Epithelial cell of esophagus (primary cell): ENCODE measurements at places on chromosomes 1 and 21.

GRCh38 chr1:75087278-75087677 lies 46.9 kb upstream of the LHX8 start:
- no peak for DNase-seq

DNA sequence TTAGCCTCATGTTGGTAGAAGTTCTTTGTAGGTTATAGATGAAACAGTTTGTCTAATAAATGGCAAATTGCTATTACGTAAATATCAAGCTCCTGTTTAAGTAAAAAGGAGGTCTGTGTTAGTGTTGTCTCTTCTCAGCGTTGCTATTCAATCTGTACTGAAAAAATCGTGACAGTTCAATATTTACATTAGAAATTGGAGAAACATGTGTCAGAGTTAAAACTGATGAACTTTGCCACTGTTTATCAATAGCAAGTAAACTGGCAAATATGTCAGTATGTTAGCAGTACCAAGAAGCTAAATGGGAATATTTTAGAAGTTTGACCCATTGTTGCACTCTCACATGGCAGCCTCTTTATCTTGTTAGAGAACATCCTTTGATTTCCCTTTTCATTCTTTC lies 218.5 kb downstream of the GPR52 start:
- no peak for DNase-seq

DNA sequence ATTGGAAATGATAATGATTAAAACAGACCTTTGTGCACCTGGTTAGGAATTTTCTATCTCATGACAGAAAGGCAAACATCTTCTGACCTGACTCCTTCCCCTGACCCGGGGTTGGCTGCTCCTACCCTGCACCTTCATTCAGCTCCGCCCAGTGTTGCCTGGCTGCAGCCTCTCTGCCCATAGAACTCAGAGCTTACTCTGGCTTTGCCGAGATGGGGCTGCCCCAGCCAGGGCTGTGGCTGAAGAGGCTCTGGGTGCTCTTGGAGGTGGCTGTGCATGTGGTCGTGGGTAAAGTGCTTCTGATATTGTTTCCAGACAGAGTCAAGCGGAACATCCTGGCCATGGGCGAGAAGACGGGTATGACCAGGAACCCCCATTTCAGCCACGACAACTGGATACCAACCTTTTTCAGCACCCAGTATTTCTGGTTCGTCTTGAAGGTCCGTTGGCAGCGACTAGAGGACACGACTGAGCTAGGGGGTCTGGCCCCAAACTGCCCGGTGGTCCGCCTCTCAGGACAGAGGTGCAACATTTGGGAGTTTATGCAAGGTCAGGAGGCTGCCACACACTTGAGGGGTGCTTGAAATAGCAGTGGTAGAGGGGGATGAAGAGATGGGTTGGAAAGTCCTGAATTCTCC lies at the start of gene DIO1:
Gene DIO1 (plus strand): TSS at position 189 of the 638 bp plus-strand sequence. CDS start 24 bp downstream, at position 213.
- no peak for DNase-seq

DNA sequence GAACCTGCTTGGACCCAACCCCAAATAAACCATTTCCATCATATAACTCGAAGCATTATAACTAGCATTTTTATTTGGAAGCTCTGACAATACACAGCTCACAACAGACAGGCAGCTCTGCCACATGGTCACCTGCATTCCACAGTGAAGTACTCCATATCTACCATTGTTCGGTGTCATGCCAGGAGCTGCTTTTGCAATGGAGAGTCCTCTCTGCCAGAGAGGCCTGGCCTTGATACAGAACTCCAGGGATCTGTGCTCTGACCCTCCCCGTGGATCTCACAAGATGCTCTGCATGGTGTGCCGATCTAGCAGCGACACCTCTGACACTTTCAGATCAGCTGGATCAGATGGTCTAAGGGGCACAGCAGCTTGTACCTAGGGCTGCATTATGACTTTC lies 109.6 kb downstream of the SYF2 start:
- DNase-seq = no peak

DNA sequence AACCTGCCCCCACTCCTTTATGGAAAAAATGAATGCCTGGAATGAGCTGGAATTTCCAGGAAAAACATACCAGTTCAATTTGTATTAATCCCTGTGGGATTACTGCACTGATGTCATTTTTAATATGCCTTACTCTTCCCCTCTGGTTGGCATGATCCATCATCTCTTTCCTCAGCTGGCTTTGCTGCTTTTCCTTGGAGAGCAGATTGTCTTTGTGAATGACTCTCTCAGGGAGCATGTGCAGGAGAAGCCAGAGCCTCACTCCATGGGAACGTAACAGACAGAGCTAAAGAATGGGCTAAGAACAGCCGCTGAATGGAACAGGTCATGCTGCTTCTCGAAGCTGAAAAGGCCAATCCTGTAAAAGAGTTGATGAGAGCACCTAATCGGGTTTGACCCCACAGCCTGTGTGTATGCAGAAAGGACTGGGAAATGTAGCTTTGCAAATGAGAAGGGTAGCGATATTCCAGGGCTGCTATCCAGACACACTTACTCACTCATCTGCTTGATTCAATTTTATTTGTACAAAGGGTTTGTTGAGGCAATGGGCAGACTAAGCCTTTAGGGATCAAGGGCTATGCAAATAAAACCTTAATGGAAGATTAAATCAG lies 20.7 kb downstream of the PHC2 start:
- DNase-seq = no peak

GRCh38 chr1:77668924-77669449 lies 13.5 kb downstream of the ZZZ3 start:
- no peak for DNase-seq
